ENCODE measurements at places on chromosomes 7 and 10. TPM values are rescaled to one million over a fixed set of nuclear protein-coding genes. Genes with fewer than 3 reads are reported as not detected.

The HACD1 gene
- total RNA-seq = 34.1 TPM

The TFAM gene
- 54.2 TPM for total RNA-seq

The TMEM270 gene
- total RNA-seq = not detected

The GTF2IRD1 gene
- 28.7 TPM for total RNA-seq

The FAM170B gene
- total RNA-seq = not detected

The PDZD7 gene
- total RNA-seq = 2.3 TPM

The PCLO gene
- total RNA-seq = 6.4 TPM

The CALML5 gene
- total RNA-seq = not detected

The LRRTM3 gene
- total RNA-seq = 0.21 TPM

The ITGA8 gene
- total RNA-seq = not detected

The CALD1 gene
- 132 TPM for total RNA-seq

The DDC gene
- not detected for total RNA-seq

The DUSP5 gene
- total RNA-seq = 35.0 TPM

The DPY19L1 gene
- 20.2 TPM for total RNA-seq

The MYL7 gene
- total RNA-seq = 2.4 TPM
